ENCODE measurements at places on chromosomes 12 and 14. TPM values are rescaled to one million over a fixed set of nuclear protein-coding genes. Genes with fewer than 3 reads are reported as not detected.
A peak's percentile ranks its signal among the peaks of the same experiment; 100 is the strongest.

Gene PRH2
- total RNA-seq, result not detected

Gene ACOT4
- total RNA-seq, result 3.1 TPM

Gene MYF5
- not detected for total RNA-seq

Gene TAS2R7
- total RNA-seq, result not detected

Gene PPFIA2
- not detected for total RNA-seq

Gene DEGS2
- total RNA-seq, result 2.6 TPM

Gene PLA2G1B
- 0.51 TPM for total RNA-seq

Gene FGF6
- not detected for total RNA-seq

Gene NRIP2
- not detected for total RNA-seq

Gene ZFC3H1
- total RNA-seq, result 71.5 TPM

Gene BAG5
- total RNA-seq, result 25.1 TPM

Gene GALNT9
- total RNA-seq, result not detected

Gene USP44
- 4.1 TPM for total RNA-seq

Gene TOMM20L
- not detected for total RNA-seq

GRCh38 chr12:90621927-90622326 lies 333.0 kb downstream of the CCER1 start:
- no peak for DNase-seq
- H3K27ac ChIP-seq, result no peak overlapping the region
- no peaks in the 10 kb centered on the region for H3K36me3 ChIP-seq
- no peaks in the 10 kb centered on the region for H3K4me1 ChIP-seq
- no peaks in the 10 kb centered on the region for H3K27me3 ChIP-seq

DNA sequence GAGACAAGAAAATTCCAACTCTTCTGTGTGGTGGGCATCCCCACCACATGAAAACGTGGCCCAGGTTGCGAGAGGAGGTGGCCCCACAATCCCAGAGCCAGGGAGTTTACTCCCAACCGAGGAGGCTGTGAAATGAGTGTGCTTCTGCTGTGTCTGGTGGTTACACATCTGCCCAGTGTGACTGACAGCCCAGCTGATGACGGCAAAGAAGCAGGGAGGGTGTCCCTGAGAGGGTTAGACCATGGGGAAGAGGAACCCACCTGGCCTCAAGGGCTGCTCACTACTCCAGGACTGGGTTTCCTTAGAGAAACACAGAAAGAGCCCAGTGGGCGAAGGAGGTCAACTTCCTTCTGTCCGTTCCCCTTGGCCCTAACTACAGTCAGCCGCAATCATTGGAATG lies 24.6 kb downstream of the ZFP36L1 start:
- no peak overlapping the region for H3K4me3 ChIP-seq
- no peaks in the 10 kb centered on the region for H3K27me3 ChIP-seq
- H3K36me3 ChIP-seq, result no peaks in the 10 kb centered on the region
- peaks cover 51% of the 10 kb centered on the region for H3K4me1 ChIP-seq
- DNase-seq, result no peak
- no peak overlapping the region for H3K27ac ChIP-seq

- H3K4me3 ChIP-seq, result no peak overlapping the region
- peak; percentile 30 for DNase-seq
- peaks cover 53% of the 10 kb centered on the region for H3K4me1 ChIP-seq
- H3K27me3 ChIP-seq, result no peaks in the 10 kb centered on the region
These were observed 55.2 kb downstream of the GALNT4 start for GRCh38 chr12:89469361-89469760.

DNA sequence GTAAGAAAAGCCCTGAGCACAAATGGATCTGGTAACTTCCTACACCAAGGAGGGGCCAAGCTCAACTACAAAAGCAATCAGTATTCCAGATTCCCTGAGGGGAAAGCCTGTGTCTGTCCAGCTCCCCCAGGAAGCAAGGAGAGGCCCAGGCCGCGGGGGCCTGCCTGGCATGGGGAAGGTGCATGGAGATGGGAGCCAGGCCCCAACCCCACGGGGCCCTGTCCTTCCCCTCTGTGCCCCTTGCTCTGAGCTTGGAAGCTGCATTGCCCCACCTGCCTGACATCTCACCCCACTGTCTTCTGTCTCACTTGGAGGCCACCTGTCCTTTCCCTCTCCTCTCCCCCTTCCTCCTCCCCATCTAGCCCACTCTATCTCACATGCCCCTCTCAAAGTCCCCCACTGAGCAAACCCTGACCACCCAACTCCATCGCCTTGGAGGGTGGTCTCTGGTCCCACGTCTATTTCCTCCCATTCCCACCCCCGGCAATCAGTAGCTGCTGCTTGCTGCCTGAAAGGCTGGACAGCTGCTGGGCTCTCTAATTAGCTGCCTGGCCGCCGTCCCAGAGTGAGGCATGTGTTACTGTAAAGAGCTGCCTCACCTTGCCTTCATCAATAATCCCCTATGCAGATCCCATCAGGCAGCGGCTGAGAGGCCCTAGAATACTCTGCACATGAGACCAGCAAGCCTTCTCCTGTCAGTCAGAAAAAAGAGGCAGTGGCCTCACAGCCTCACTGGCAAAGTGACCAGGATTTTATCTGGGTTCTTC lies 3.4 kb upstream of the TMEM229B start:
- peaks cover 14% of the 10 kb centered on the region for H3K36me3 ChIP-seq
- no peak for DNase-seq
- H3K4me1 ChIP-seq, result peaks cover 29% of the 10 kb centered on the region
- no peaks in the 10 kb centered on the region for H3K27me3 ChIP-seq
- H3K27ac ChIP-seq, result no peak overlapping the region

- peaks cover 4% of the 10 kb centered on the region for H3K4me1 ChIP-seq
- peaks cover 17% of the 10 kb centered on the region for H3K27me3 ChIP-seq
- H3K36me3 ChIP-seq, result no peaks in the 10 kb centered on the region
- DNase-seq, result no peak
These were observed 2.8 kb upstream of the KCNH3 start for GRCh38 chr12:49535921-49536525.

DNA sequence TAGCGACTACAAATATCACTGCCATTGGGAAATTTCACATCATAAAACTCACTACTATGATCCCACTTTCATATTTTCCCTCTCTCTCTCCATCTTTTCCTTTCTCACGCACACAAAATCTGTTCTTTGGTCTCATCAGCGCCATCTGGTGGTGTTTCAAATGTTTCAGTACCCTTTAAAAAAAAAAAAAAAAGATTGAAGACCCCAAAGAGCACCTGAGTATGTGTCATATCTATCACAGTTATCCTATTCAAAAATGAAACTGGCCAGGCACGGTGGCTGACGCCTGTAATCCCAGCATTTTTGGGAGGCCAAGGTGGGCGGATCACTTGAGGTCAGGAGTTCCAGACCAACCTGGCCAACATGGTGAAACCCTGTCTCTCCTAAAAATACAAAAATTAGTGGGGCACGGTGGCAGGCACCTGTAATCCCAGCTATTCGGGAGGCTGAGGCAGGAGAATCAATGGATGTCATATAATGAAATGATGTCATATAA lies 72.4 kb downstream of the TTC9 start:
- no peaks in the 10 kb centered on the region for H3K27me3 ChIP-seq
- peaks cover 3% of the 10 kb centered on the region for H3K4me1 ChIP-seq
- H3K4me3 ChIP-seq, result no peak overlapping the region
- H3K27ac ChIP-seq, result no peak overlapping the region

DNA sequence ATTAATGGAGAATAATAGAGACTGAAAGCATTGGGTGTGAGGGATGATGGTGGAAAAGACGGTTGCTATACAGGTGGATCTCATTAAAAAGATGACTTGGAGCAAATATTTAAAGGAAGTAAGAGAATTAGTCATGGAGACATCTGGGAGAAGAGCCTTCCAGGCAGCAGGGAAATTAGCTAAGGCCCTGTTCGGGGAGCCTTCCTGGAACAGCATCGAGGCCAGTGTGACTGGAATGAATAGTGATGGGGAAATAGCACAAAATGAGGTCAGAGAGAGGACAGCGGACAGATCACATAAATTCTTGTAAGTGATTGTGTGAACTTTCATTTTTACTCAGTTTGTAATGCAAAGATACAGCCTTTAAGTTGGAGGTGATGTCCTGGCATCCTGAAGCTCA lies 842.3 kb downstream of the SLC6A15 start:
- H3K27ac ChIP-seq, result no peak overlapping the region
- DNase-seq, result no peak
- no peaks in the 10 kb centered on the region for H3K27me3 ChIP-seq

DNA sequence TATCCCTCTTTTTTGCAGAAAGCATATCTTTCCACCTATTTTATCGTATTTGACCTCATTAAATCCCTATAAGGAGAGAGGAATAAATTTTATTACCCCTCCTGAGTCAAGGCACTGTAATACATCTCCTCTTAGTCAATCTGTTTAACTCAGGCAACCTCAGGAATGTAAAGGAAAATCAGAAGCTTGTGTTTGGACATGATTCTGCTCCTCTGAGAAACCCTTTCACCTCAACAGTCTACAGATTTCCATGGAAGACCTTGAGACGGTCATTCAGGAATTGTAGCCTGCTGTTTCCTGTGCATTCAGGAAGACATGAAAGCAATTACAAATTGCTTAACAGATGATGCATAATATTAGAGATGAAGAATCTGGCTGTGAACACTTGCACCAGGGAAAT lies 360.8 kb downstream of the PAWR start:
- DNase-seq, result no peak
- no peak overlapping the region for H3K4me3 ChIP-seq
- H3K27me3 ChIP-seq, result no peaks in the 10 kb centered on the region
- no peak overlapping the region for H3K27ac ChIP-seq
- H3K4me1 ChIP-seq, result no peaks in the 10 kb centered on the region

- peak overlapping the region; percentile 66 for H3K4me3 ChIP-seq
- H3K36me3 ChIP-seq, result peaks cover 3% of the 10 kb centered on the region
- H3K4me1 ChIP-seq, result peaks cover 77% of the 10 kb centered on the region
- DNase-seq, result peak; percentile 67
These were observed 7.6 kb downstream of the VPS37B start for GRCh38 chr12:122888232-122888752.

GRCh38 chr14:36320897-36321381 lies 502 bp upstream of the MBIP start:
- H3K4me1 ChIP-seq, result peaks cover 24% of the 10 kb centered on the region
- H3K36me3 ChIP-seq, result peaks cover 6% of the 10 kb centered on the region
- peak overlapping the region; percentile 94 for H3K27ac ChIP-seq
- H3K4me3 ChIP-seq, result peak overlapping the region; percentile 85

- H3K4me3 ChIP-seq, result no peak overlapping the region
- DNase-seq, result no peak
These were observed 181.3 kb downstream of the CACNA1C start for GRCh38 chr12:2234091-2234490.

GRCh38 chr14:65071544-65071943 lies 30.8 kb downstream of the MAX start:
- H3K36me3 ChIP-seq, result peaks cover 33% of the 10 kb centered on the region
- no peaks in the 10 kb centered on the region for H3K27me3 ChIP-seq
- H3K27ac ChIP-seq, result no peak overlapping the region
- no peak for DNase-seq

- H3K27me3 ChIP-seq, result peaks cover 5% of the 10 kb centered on the region
- H3K27ac ChIP-seq, result no peak overlapping the region
- DNase-seq, result no peak
- no peak overlapping the region for H3K4me3 ChIP-seq
These were observed 15.8 kb downstream of the TRIM9 start for GRCh38 chr14:51079085-51079484.

GRCh38 chr14:68247676-68248268 lies 428.2 kb downstream of the RAD51B start:
- peaks cover 42% of the 10 kb centered on the region for H3K4me1 ChIP-seq
- H3K27ac ChIP-seq, result no peak overlapping the region
- H3K36me3 ChIP-seq, result no peaks in the 10 kb centered on the region
- no peak overlapping the region for H3K4me3 ChIP-seq

DNA sequence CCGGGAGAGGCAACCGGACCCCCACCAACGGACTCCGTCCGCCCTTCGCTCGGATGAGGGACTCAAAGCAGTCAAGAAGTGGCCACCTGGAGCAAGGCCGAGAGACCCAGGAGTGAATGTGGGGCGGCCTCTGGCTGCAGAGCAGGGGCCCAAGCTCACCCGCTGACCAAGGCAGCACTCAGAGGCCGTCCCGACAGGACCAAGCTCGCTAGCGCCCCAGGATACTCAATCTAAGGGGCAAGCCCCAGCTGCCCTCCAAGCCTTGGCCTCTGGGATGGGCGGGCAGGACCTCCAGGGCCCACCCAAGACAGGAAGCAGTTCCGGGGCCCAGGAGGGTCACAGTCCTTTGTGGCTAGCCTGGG lies 936 bp downstream of the AKT1 start:
- H3K4me1 ChIP-seq, result peaks cover 33% of the 10 kb centered on the region
- no peaks in the 10 kb centered on the region for H3K27me3 ChIP-seq
- DNase-seq, result peak; percentile 19
- H3K4me3 ChIP-seq, result peak overlapping the region; percentile 83
- H3K27ac ChIP-seq, result peak overlapping the region; percentile 72
- peaks cover 2% of the 10 kb centered on the region for H3K36me3 ChIP-seq

GRCh38 chr14:80269353-80269925 lies 58.1 kb upstream of the DIO2 start:
- DNase-seq, result no peak
- H3K4me3 ChIP-seq, result no peak overlapping the region
- no peaks in the 10 kb centered on the region for H3K36me3 ChIP-seq
- H3K27ac ChIP-seq, result no peak overlapping the region
- H3K4me1 ChIP-seq, result no peaks in the 10 kb centered on the region

Data from activated CD4-positive, alpha-beta T cell treated with anti-CD3 and anti-CD28 coated beads for 36 hours (primary cell).